Activated CD4-positive, alpha-beta T cell treated with anti-CD3 and anti-CD28 coated beads for 36 hours (primary cell): ENCODE measurements at places on chromosomes 3 and 15. TPM values are rescaled to one million over a fixed set of nuclear protein-coding genes. Genes with fewer than 3 reads are reported as not detected.
A peak's percentile ranks its signal among the peaks of the same experiment; 100 is the strongest.

GRCh38 chr15:51025454-51025846, 69.3 kb downstream of the TNFAIP8L3 start:
- H3K4me1 ChIP-seq = no peaks in the 10 kb centered on the region
- peaks cover 4% of the 10 kb centered on the region for H3K36me3 ChIP-seq
- no peak overlapping the region for H3K27ac ChIP-seq

GRCh38 chr15:66424963-66425612, 38.4 kb downstream of the MAP2K1 start:
- DNase-seq = peak; percentile 16
- H3K27me3 ChIP-seq = no peaks in the 10 kb centered on the region
- H3K36me3 ChIP-seq = peaks cover 22% of the 10 kb centered on the region
- peak overlapping the region; percentile 83 for H3K27ac ChIP-seq
- peak overlapping the region; percentile 51 for H3K4me3 ChIP-seq

DNA sequence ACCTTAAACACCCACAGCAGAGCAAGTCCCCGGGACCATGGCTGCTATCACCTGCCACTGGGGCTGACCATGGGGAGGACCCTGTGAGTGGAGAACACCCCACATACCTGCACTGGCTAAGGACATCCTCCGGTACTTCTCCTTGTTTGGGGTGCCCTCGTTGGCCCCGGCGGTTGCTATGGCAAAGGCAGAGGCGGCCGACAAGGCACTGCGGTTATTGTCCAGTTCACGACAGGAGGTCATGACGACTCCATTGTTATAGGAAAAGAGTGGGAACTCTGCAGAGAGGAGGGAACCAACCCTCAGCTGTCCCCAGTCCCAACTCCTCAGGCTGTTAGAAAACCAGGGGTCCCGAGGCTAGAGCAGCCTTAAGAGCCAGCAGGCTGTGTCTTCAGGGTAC, 54.8 kb upstream of the CTSH start:
- H3K27ac ChIP-seq = no peak overlapping the region
- H3K4me1 ChIP-seq = peaks cover 4% of the 10 kb centered on the region

GRCh38 chr15:75483961-75484360, 32.5 kb upstream of the SIN3A start:
- H3K36me3 ChIP-seq = peaks cover 11% of the 10 kb centered on the region
- no peaks in the 10 kb centered on the region for H3K4me1 ChIP-seq
- H3K27me3 ChIP-seq = no peaks in the 10 kb centered on the region
- DNase-seq = no peak

GRCh38 chr15:64146520-64146884, 5.0 kb upstream of the SNX22 start:
- H3K4me1 ChIP-seq = peaks cover 9% of the 10 kb centered on the region
- H3K27me3 ChIP-seq = peaks cover 4% of the 10 kb centered on the region
- peaks cover 12% of the 10 kb centered on the region for H3K36me3 ChIP-seq
- H3K4me3 ChIP-seq = no peak overlapping the region
- no peak for DNase-seq

GRCh38 chr3:72448375-72448823, 399.8 kb downstream of the SHQ1 start:
- H3K27ac ChIP-seq = no peak overlapping the region
- peaks cover 17% of the 10 kb centered on the region for H3K27me3 ChIP-seq
- H3K4me3 ChIP-seq = no peak overlapping the region
- no peak for DNase-seq

DNA sequence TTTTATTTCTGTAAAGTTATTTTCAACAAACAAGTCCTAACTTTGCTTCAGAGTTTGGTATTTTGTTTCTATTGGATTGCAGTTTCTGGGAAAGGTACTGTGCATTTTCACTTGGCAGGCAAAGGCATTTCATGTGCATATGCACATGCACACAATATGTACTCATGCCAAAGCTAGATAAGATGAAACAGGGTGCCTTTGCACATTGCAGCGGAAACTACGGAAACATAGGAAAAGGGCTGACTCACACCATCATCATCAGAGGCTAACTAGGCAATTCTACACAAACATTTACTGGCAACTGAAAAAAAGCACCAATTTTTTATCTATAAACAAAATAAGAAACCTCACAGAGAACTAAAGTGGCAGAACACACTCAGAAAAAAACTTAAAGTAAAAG, 550.6 kb upstream of the NECTIN3 start:
- no peaks in the 10 kb centered on the region for H3K4me1 ChIP-seq
- H3K27me3 ChIP-seq = peaks cover 7% of the 10 kb centered on the region
- no peak overlapping the region for H3K4me3 ChIP-seq
- no peak overlapping the region for H3K27ac ChIP-seq
- H3K36me3 ChIP-seq = no peaks in the 10 kb centered on the region

- H3K4me3 ChIP-seq = no peak overlapping the region
- no peak overlapping the region for H3K27ac ChIP-seq
- H3K27me3 ChIP-seq = no peaks in the 10 kb centered on the region
- H3K36me3 ChIP-seq = no peaks in the 10 kb centered on the region
- no peak for DNase-seq
These were observed 697.9 kb upstream of the ROBO1 start for GRCh38 chr3:80465746-80466145.

The LRTM1 gene
- not detected for total RNA-seq

The HRG gene
- 0.11 TPM for total RNA-seq

The CRBN gene
- 38.4 TPM for total RNA-seq
